ENCODE measurements at places on chromosomes 5 and 9. TPM values are rescaled to one million over a fixed set of nuclear protein-coding genes. Genes with fewer than 3 reads are reported as not detected.

NDST1 gene
- 31.8 TPM for polyA plus RNA-seq

SV2C gene
- polyA plus RNA-seq, result 0.13 TPM

UAP1L1 gene
- polyA plus RNA-seq, result 3.0 TPM

CATSPER3 gene
- polyA plus RNA-seq, result 0.45 TPM

CARD9 gene
- 0.61 TPM for polyA plus RNA-seq

PCDHGA9 gene
- 2.3 TPM for polyA plus RNA-seq

GRM6 gene
- not detected for polyA plus RNA-seq

ARAP3 gene
- 6.1 TPM for polyA plus RNA-seq

CD274 gene
- 6.7 TPM for polyA plus RNA-seq

FBLL1 gene
- 1.0 TPM for polyA plus RNA-seq

GRCh38 chr9:130425741-130426466 lies 18.9 kb upstream of the ASS1 start:
- DNase-seq, result no peak
- H3K27ac ChIP-seq, result no peak overlapping the region
- no peaks in the 10 kb centered on the region for H3K27me3 ChIP-seq

DNA sequence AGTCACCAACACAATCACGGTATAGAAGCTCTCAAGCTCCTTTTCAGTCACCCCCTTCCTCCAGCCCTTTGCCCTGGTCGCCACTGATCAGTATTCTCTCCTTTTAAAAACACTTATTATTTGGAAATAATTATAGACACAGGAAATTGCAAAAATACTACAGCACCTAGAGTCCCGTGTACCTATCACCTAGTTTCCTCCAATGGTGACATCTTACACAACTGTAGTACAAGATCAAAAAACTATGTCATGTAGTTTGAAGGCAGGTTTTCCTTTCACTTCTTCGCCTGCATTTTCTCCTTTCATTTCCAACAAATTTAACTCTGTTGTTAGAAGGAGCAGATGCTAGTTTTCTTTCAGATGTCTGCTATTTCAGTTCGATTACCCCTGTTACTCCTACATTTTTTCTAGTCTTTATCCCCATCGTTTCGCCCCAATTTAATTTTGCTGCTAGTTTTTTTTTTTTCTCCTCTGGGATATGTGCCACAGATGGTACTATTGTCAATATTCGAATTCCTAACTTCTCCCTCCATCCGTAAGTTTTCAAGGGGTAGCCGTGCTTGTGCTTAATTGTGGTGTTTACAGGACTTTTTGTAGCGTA lies 612 bp upstream of the ATG10 start:
- H3K4me3 ChIP-seq, result peak overlapping the region; percentile 67
- no peak for DNase-seq
- H3K27ac ChIP-seq, result peak overlapping the region; percentile 100
- no peaks in the 10 kb centered on the region for H3K4me1 ChIP-seq
- H3K36me3 ChIP-seq, result no peaks in the 10 kb centered on the region

DNA sequence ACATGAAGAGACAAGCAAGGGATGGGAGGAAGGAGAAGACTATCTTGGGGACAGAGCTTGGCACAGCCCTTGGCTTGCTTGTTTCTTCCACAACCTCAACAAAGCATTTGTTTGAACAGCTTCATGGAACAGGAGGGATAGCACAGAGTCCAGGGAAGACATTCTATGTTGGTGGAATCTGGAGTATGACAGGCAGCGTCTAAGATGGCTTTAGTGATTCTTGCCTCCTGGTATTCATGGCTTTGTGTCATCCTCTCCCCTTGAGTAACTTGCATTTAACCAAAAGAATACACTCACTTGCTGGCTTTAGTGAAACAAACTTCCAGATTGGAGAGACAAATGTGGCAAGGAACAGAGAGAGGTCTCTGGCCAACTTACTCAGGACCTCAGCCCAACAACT lies 30.8 kb upstream of the RECK start:
- H3K36me3 ChIP-seq, result no peaks in the 10 kb centered on the region
- no peak overlapping the region for H3K4me3 ChIP-seq
- H3K4me1 ChIP-seq, result no peaks in the 10 kb centered on the region
- no peak overlapping the region for H3K27ac ChIP-seq
- DNase-seq, result no peak

DNA sequence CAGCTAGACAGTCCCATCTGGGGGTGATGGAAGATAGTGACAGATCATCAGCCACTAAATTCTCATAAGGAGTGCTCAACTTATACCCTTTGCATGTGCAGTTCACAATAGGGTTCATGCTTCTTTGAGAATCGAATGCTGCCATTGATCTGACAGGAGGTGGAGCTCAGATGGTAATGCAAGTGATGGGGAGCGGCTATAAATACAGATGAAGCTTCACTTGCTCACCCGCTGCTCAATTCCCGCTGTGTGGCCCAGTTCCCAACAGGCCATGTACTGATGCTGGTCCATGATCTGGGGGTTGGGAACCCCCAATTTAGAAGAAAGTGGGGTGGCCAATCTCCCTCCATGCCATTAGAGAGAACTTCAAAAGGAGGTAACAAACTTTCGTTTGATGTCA lies 44.9 kb upstream of the ZNF462 start:
- no peaks in the 10 kb centered on the region for H3K36me3 ChIP-seq
- no peak overlapping the region for H3K27ac ChIP-seq
- H3K27me3 ChIP-seq, result no peaks in the 10 kb centered on the region
- H3K4me1 ChIP-seq, result no peaks in the 10 kb centered on the region

GRCh38 chr9:96139592-96140295 lies 162.2 kb downstream of the HSD17B3 start:
- no peaks in the 10 kb centered on the region for H3K27me3 ChIP-seq
- peaks cover 18% of the 10 kb centered on the region for H3K4me1 ChIP-seq
- H3K36me3 ChIP-seq, result no peaks in the 10 kb centered on the region
- peak overlapping the region; percentile 52 for H3K27ac ChIP-seq
- DNase-seq, result peak; percentile 63
- H3K4me3 ChIP-seq, result no peak overlapping the region

DNA sequence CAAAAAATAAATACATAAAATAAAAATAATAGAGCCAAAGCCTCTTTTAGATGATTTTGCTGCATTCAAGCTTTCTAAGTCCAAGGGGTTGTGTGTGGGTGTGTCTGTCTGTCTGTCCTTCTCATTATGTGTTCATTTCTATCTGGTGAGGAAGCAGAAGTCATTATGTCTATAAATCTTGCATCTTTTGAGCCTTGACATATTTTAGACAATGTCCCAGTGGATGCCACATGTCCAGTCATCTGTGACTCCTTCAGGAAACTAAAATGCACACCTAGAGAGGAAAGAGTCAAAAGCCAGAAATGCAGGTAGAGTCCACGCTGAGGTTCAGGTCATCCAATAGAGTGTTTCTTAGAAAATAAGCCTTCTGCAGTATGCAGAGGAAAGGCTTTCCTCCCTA lies 80.9 kb downstream of the GALNT10 start:
- no peak for DNase-seq
- H3K4me3 ChIP-seq, result no peak overlapping the region
- H3K27me3 ChIP-seq, result no peaks in the 10 kb centered on the region
- no peak overlapping the region for H3K27ac ChIP-seq
- H3K4me1 ChIP-seq, result peaks cover 29% of the 10 kb centered on the region
- no peaks in the 10 kb centered on the region for H3K36me3 ChIP-seq

DNA sequence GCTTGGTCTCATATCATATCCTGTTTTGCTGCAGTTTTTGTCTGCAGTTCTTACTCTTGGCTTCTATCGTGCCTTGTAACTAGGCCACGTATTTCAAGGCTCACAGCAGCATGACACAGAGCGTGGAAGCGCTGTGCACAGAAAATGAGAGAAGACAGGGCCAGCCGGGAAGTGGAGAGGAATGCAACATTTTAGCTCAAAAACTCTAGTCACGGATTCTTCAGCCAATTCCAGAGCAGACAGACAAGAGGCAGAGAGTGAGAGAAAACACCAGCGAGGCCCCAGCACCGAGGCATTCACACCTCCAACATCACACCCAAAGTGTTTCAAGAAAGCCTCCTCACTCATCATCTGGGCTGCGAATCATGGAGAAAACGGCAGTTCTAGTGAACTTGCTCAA lies 160.8 kb downstream of the DNAH5 start:
- H3K36me3 ChIP-seq, result no peaks in the 10 kb centered on the region
- H3K27me3 ChIP-seq, result no peaks in the 10 kb centered on the region
- H3K4me3 ChIP-seq, result no peak overlapping the region
- no peak overlapping the region for H3K27ac ChIP-seq
- H3K4me1 ChIP-seq, result no peaks in the 10 kb centered on the region

- H3K4me1 ChIP-seq, result no peaks in the 10 kb centered on the region
- no peaks in the 10 kb centered on the region for H3K27me3 ChIP-seq
- no peak for DNase-seq
- no peaks in the 10 kb centered on the region for H3K36me3 ChIP-seq
- no peak overlapping the region for H3K4me3 ChIP-seq
Observed at GRCh38 chr9:129542741-129543140, 78.2 kb downstream of the C9orf50 start.

- H3K4me1 ChIP-seq, result no peaks in the 10 kb centered on the region
- H3K27me3 ChIP-seq, result no peaks in the 10 kb centered on the region
- no peak overlapping the region for H3K4me3 ChIP-seq
- no peaks in the 10 kb centered on the region for H3K36me3 ChIP-seq
- no peak for DNase-seq
Observed at GRCh38 chr5:151243564-151243963, 9.4 kb upstream of the GM2A start.

DNA sequence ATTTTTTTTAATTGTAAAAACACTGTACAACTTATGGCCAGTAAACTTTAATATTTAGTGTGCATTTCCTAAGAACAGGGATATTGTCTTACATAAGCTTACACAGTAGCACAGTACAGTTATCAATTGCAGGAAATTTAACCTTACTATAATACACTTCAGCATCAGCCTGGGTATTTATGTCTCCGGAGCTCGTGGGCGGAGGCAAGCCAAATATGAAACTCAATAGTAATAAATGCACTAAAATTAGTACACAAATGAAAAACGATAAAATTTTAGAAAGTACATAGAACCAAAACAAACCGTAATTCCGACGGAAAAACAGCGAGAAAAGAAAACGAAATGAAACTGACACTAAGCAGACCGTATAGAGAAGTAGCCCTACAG lies 91.2 kb downstream of the ANXA2R start:
- DNase-seq, result no peak
- no peaks in the 10 kb centered on the region for H3K36me3 ChIP-seq
- no peaks in the 10 kb centered on the region for H3K4me1 ChIP-seq
- no peaks in the 10 kb centered on the region for H3K27me3 ChIP-seq
- H3K27ac ChIP-seq, result no peak overlapping the region
- H3K4me3 ChIP-seq, result no peak overlapping the region

DNA sequence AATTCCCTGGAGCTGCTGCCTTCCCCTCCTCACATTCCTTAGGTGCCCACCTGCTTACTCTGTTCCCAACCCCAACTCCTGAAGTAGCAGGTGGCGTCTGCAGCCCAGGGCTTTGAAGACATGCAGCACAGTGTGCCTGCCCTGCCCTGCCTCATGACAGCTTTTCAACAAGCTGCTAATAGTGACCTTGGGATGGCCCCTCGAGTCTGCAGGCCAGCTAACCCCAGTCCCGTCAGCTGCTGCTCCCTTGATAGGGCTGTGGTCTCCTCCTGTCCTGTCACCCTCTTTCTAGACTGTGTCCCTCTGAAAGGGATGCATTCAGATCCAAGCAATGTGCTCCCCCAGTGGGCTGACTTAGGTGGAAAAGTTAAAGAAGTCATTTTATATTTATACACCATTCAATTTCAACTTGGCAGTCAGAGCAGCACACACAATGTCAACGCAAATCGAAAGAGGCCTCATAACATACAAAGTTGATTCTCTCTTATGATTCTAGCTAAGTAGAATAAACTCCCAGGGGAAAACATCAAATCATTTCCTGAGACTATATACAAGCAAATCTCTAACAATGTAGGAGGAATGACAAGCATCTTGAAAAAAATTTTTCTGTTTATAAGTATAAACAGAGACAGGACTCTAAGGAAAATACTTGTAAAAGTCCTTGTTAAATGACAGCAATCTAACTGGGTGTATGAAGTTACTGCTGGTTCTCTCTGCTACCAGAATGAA lies 37.9 kb downstream of the ADRB2 start:
- H3K27ac ChIP-seq, result no peak overlapping the region
- no peak overlapping the region for H3K4me3 ChIP-seq
- H3K36me3 ChIP-seq, result no peaks in the 10 kb centered on the region
- no peak for DNase-seq
- H3K27me3 ChIP-seq, result no peaks in the 10 kb centered on the region

DNA sequence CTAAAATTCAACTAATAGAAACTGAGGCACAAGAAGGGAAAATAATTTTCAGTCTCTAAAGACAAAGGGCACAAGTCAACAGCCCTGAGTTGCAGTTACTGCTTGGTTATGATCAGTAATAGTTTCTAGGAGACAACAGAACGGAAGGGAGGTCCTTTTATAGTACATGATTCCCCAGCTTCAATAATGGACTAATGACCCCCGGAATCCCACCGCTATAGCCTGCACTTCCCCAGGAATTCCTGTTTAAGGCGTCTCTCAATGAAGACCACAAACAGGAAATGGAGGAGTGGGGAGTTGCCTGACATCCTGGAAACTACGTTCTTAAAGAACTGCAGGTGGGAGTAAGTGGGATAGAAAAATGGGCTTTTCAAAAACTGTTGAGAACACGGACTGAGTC lies 60.6 kb downstream of the DIAPH1 start:
- peak overlapping the region; percentile 39 for H3K27ac ChIP-seq
- peaks cover 2% of the 10 kb centered on the region for H3K4me1 ChIP-seq

GRCh38 chr5:143055596-143056338 lies 285.6 kb downstream of the ARHGAP26 start:
- no peak for DNase-seq
- no peaks in the 10 kb centered on the region for H3K36me3 ChIP-seq
- no peaks in the 10 kb centered on the region for H3K27me3 ChIP-seq
- H3K27ac ChIP-seq, result no peak overlapping the region

- DNase-seq, result no peak
- peak overlapping the region; percentile 77 for H3K4me3 ChIP-seq
- no peaks in the 10 kb centered on the region for H3K36me3 ChIP-seq
- peaks cover 3% of the 10 kb centered on the region for H3K4me1 ChIP-seq
Observed at GRCh38 chr5:55993013-55993412, 1.8 kb downstream of the IL6ST start.

- no peaks in the 10 kb centered on the region for H3K36me3 ChIP-seq
- H3K4me3 ChIP-seq, result peak within 1 kb of the TSS; percentile 27
- H3K4me1 ChIP-seq, result peaks cover 3% of the 10 kb centered on the region
- no peaks in the 10 kb centered on the region for H3K27me3 ChIP-seq
- peak; percentile 28 for DNase-seq
- H3K27ac ChIP-seq, result peak within 1 kb of the TSS; percentile 65
Observed at GRCh38 chr9:117704024-117704575, at the start of gene TLR4. TLR4 (plus strand) TSS chr9:117704403; CDS start chr9:117704473, 70 bp downstream.

GRCh38 chr9:114178076-114178475 lies 22.7 kb downstream of the COL27A1 start:
- H3K27ac ChIP-seq, result no peak overlapping the region
- no peaks in the 10 kb centered on the region for H3K27me3 ChIP-seq
- no peak overlapping the region for H3K4me3 ChIP-seq

DNA sequence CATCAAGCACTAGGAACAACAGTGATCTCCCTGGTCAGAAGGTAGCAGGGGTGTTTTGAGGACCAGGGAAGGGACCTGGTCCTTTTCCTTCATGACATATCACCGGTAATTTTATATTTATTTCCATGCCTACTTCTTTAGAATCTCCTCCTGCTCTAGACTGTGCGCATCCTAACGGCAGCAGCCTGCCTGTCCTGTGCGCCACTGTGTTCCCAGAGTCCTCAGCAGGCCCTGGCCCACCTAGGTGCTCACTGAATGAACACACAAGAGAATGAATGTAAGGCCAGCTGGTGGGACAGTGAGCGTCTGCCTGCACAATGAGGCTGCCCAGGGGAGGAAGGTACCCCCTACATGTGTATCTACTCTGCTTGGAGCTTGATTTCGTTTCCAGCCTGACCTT lies 51.5 kb downstream of the C5orf15 start:
- no peak overlapping the region for H3K27ac ChIP-seq
- H3K4me3 ChIP-seq, result no peak overlapping the region
- H3K4me1 ChIP-seq, result no peaks in the 10 kb centered on the region
- no peaks in the 10 kb centered on the region for H3K27me3 ChIP-seq

- H3K4me1 ChIP-seq, result no peaks in the 10 kb centered on the region
- H3K4me3 ChIP-seq, result no peak overlapping the region
- H3K27me3 ChIP-seq, result no peaks in the 10 kb centered on the region
- H3K36me3 ChIP-seq, result no peaks in the 10 kb centered on the region
- H3K27ac ChIP-seq, result no peak overlapping the region
Observed at GRCh38 chr5:175706499-175706898, 48.6 kb downstream of the HRH2 start.

Data from ovary (tissue), 10 donors.